Activated CD4-positive, alpha-beta T cell treated with anti-CD3 and anti-CD28 coated beads, Interleukin-2, amount 10 ng/mL, durations not matched to agents 24 days and 14 days (primary cell): ENCODE measurements at places on chromosomes 11 and 22. TPM values are rescaled to one million over a fixed set of nuclear protein-coding genes. Genes with fewer than 3 reads are reported as not detected.

DNA sequence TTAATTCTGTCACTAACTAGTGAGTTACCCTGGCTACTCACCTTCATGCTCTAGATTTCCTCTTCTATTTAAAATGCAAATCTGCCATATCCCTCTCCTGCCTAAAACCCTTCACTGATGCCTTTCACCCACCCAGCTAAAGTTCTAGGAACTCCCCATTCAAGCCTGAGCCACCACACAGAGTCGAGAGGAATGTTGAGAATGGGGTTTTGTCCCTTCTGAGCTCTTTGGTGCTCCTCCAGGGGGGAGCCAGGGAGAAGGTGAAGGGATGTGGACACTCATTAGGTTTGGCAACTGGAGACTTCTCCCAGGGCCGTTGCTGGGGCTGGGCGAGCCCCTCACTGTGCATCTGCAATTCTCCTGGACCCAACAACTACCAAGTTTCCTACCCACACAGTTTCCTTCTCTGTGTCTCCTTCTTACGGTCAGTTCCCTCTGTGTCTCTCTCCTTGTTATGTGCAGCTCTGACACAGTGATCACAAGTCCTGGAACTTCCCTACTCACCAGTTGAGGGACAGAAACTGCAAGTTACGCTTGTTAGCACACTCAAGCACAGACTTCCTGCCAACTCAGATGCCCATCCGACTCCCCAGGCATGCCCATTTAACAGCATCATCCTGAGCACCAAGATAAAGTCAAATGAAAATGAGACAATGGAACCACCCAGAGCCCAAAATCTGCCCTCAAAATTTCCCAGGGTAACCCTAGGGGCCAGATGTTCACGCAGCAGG, 6.5 kb upstream of the IL10RA start:
- peaks cover 67% of the 10 kb centered on the region for H3K4me1 ChIP-seq
- DNase-seq: peak; percentile 67
- no peaks in the 10 kb centered on the region for H3K27me3 ChIP-seq
- peaks cover 44% of the 10 kb centered on the region for H3K36me3 ChIP-seq
- peak overlapping the region; percentile 66 for H3K27ac ChIP-seq

- DNase-seq: no peak
- H3K4me3 ChIP-seq: peak overlapping the region; percentile 93
- H3K36me3 ChIP-seq: peaks cover 9% of the 10 kb centered on the region
- peak overlapping the region; percentile 85 for H3K27ac ChIP-seq
- H3K4me1 ChIP-seq: peaks cover 11% of the 10 kb centered on the region
Observed at GRCh38 chr11:65355776-65356393, 1.3 kb downstream of the TIGD3 start.

DNA sequence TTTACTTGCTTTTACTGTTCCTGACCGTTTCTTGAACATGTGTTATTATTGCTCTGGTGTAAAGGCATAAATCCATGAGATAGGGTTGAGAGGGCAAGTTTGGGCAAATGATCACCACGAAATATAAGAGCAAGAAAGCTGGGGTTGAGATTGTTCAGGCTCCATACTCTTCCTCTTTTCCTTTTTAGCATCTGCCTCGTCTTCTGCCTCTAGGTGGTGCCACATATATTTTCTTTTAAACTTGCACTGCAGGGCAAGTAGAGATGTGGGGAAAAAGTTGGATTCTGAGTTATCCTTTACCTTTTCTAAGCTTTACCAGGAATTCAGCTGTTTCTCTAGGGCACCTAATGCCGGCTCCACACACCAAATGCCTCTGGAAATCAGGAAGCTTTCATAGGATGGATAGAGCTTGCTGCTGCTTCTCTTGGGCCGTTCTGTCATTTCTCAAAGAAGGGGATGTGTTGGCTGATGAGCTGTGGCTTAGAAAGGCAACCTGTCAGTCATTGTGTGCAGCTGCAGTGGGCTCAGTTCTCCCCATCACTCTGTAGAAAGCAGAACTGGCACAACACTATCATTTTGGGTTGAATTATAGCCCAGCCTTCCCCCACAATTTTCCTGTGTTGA, 98.2 kb downstream of the LDLRAD3 start:
- DNase-seq: no peak
- peaks cover 4% of the 10 kb centered on the region for H3K27me3 ChIP-seq
- no peaks in the 10 kb centered on the region for H3K4me1 ChIP-seq
- no peaks in the 10 kb centered on the region for H3K36me3 ChIP-seq
- no peak overlapping the region for H3K27ac ChIP-seq
- H3K4me3 ChIP-seq: no peak overlapping the region

GRCh38 chr11:108914211-108914610, 249.3 kb downstream of the DDX10 start:
- H3K4me3 ChIP-seq: no peak overlapping the region
- H3K4me1 ChIP-seq: peaks cover 2% of the 10 kb centered on the region
- H3K27ac ChIP-seq: no peak overlapping the region
- H3K36me3 ChIP-seq: peaks cover 10% of the 10 kb centered on the region
- no peak for DNase-seq

- no peak for DNase-seq
- no peak overlapping the region for H3K4me3 ChIP-seq
- no peaks in the 10 kb centered on the region for H3K36me3 ChIP-seq
- H3K4me1 ChIP-seq: no peaks in the 10 kb centered on the region
- H3K27me3 ChIP-seq: peaks cover 11% of the 10 kb centered on the region
- H3K27ac ChIP-seq: no peak overlapping the region
Observed at GRCh38 chr11:34292111-34292510, 65.7 kb downstream of the ABTB2 start.

DNA sequence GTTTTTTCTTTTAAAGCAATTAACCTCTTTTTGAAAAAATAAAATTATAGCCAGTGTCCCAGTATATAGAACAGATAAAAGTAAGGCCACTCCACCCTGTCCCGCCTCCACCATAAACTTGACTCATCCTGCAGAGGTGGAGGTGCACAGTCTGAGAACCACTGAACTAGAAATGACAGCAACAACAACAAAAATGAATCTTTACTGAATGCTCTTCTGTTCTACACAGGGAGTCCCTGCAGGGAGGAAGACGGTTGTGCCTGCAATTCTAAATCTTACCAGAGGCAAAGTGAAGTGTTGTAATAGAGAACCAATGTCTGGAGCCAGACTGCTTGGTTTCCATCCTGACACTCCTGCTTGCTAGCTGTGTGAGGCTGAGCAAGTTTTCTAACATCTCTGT, 162.3 kb downstream of the FBXO7 start:
- no peaks in the 10 kb centered on the region for H3K36me3 ChIP-seq
- no peak overlapping the region for H3K4me3 ChIP-seq
- no peak for DNase-seq
- peaks cover 4% of the 10 kb centered on the region for H3K27me3 ChIP-seq
- H3K27ac ChIP-seq: no peak overlapping the region

GRCh38 chr11:118286545-118286944, 18.0 kb upstream of the CD3E start:
- H3K27me3 ChIP-seq: no peaks in the 10 kb centered on the region
- peaks cover 32% of the 10 kb centered on the region for H3K4me1 ChIP-seq
- H3K27ac ChIP-seq: no peak overlapping the region

- H3K4me1 ChIP-seq: peaks cover 3% of the 10 kb centered on the region
- H3K36me3 ChIP-seq: no peaks in the 10 kb centered on the region
- no peak for DNase-seq
- no peak overlapping the region for H3K4me3 ChIP-seq
- no peak overlapping the region for H3K27ac ChIP-seq
Observed at GRCh38 chr11:76329084-76329648, 51.8 kb downstream of the THAP12 start.

- no peak overlapping the region for H3K27ac ChIP-seq
- no peaks in the 10 kb centered on the region for H3K4me1 ChIP-seq
- H3K36me3 ChIP-seq: peaks cover 54% of the 10 kb centered on the region
Observed at GRCh38 chr11:71478528-71478840, 25.5 kb downstream of the NADSYN1 start.

GRCh38 chr11:71929491-71929890, 645 bp downstream of the RNF121 start:
- H3K4me1 ChIP-seq: peaks cover 46% of the 10 kb centered on the region
- DNase-seq: no peak

GRCh38 chr11:6419009-6419631, at the start of gene APBB1:
APBB1 (minus strand) TSS chr11:6419094; CDS start chr11:6411347, 7,747 bp downstream.
- no peaks in the 10 kb centered on the region for H3K36me3 ChIP-seq
- no peak within 1 kb of the TSS for H3K4me3 ChIP-seq
- peaks cover 33% of the 10 kb centered on the region for H3K27me3 ChIP-seq
- peak within 1 kb of the TSS; percentile 45 for H3K27ac ChIP-seq
- peak; percentile 93 for DNase-seq
- peaks cover 3% of the 10 kb centered on the region for H3K4me1 ChIP-seq

DNA sequence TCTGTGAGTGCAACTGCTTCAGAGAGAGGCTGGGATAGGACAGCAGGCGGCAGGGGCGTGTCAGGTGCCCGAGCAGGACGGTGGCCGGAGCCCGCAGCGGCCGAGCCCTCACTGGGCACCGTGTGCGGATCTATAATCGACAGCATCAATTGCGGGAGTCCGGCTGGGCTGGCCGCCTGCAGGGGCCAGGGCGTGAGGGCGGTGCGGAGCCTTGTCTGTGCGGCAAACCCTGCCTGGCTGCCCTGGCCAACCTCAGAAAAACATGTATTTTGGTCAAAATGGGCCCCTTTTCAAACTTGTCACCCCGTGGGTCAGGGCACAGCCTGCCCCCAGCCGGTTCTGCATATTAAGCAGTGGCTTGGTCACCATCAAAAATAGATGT, 91.3 kb upstream of the KCNQ1OT1 start:
- no peak overlapping the region for H3K27ac ChIP-seq
- peaks cover 7% of the 10 kb centered on the region for H3K27me3 ChIP-seq
- H3K4me1 ChIP-seq: no peaks in the 10 kb centered on the region
- DNase-seq: no peak

DNA sequence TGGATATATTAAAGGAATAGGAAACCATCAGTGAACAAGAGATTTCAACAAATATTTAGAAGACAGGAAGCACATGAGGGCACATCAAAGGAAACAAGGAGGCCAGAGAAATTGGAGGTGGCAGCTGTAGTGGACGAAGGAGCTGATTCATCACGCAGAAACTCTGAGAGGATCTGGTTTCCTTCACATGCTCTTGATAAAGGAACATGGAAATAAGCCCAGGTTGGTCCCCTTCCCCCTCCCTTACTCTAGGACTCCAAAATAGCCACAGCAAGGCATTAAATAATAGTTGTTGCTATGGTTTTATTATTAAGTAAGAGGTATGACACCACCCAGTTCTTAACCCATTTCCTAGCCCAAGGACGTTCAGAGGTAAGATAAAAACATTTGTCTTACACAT, 11.3 kb downstream of the IZUMO1R start:
- H3K27me3 ChIP-seq: peaks cover 6% of the 10 kb centered on the region
- H3K4me1 ChIP-seq: no peaks in the 10 kb centered on the region
- H3K4me3 ChIP-seq: no peak overlapping the region
- no peak for DNase-seq
- no peak overlapping the region for H3K27ac ChIP-seq
- H3K36me3 ChIP-seq: no peaks in the 10 kb centered on the region

DNA sequence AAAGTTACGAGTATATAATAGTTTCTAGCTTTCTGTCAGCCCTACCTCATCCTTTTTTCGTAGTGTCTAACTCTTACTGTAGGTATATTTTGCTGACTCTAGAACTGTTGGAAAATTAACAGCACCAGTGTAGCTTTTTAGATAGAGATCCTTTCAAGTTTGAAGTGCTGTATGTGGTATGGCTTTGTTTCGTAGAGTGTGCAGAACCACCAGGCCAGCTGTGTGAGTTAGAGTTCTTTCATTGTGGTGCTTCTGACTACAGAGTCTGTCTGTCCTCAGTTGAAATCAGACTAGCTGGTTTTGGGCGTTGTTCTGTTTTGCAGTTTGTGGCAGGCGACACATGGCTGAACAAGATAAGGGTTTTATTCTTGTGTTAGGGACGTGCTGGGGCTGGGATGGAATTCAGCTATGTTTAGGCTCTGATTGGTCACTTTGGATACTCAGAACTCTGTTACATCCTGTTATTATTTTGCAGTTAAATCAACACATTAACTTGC, 3.2 kb downstream of the ARHGEF12 start:
- DNase-seq: peak; percentile 63
- peak overlapping the region; percentile 16 for H3K4me3 ChIP-seq
- H3K27me3 ChIP-seq: peaks cover 54% of the 10 kb centered on the region

DNA sequence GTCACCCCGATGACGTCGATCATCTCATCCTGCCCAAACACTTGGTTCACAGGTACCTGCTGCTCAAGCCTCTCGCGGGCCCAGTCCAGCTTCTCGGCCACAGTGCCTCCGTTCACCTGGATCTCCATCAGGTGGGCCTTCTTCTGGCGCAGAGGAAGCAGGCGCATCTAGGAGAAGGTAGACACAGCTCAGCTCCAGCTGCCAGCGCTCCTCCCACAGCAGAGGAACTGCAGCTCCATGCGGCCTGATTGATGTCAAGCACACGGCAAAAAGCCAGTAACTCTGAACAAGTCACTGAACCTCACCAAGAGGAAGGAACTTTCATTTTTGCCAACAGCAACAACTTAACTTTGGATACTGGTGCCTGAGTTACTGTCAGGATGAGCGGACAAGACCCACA, 4.0 kb downstream of the RPL3 start:
- no peaks in the 10 kb centered on the region for H3K27me3 ChIP-seq
- peaks cover 87% of the 10 kb centered on the region for H3K36me3 ChIP-seq
- DNase-seq: no peak

DNA sequence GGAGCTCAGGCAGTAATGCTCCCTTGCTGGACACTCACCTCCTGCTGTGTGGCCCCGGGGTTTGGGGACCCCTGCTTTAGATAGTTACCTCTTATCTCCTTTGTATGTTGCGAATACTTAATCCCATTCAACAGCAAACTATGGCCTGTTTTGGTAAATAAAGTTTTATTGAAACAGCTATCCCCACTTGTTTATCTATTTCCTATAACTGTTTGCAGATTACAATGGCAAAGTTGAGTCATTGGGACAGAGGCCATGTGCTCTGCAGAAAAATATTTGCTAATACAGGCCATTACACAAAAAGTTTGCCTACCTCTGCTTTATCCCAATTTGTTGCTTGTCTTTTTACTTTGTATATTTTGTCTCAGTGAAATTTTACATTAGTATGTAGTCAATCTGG, 68.4 kb downstream of the CACNA1I start:
- peaks cover 7% of the 10 kb centered on the region for H3K27me3 ChIP-seq

DNA sequence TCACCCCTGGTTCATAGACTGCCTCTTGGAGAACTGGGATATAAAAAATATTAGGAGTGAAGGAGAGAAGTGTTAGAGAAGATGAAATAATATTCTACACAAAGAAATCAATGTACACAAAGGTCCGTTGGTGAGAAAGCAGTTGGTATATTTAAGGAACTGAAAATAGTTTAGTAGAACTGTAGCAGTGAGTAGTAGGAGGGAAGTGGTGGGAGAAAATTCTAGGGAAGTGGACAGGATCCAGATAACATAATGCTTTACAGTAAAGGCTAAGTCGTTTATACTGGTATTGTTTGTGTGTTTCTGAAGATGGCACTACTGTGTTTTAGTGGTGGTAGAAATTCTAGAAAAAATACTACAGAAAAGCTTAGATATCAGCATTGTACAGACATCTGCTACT, 120.8 kb upstream of the CHORDC1 start:
- DNase-seq: no peak
- H3K4me1 ChIP-seq: no peaks in the 10 kb centered on the region
- no peaks in the 10 kb centered on the region for H3K27me3 ChIP-seq
- H3K36me3 ChIP-seq: no peaks in the 10 kb centered on the region

OOSP2 gene
- total RNA-seq: not detected in 2 replicates

OR52I2 gene
- total RNA-seq: not detected in 2 replicates

STK33 gene
- 0.57 and 0.63 TPM in 2 replicates for total RNA-seq

NLRP10 gene
- total RNA-seq: not detected in 2 replicates

HBD gene
- total RNA-seq: not detected in 2 replicates

THRSP gene
- total RNA-seq: not detected in 2 replicates

OR51V1 gene
- total RNA-seq: not detected in 2 replicates

MRGPRX4 gene
- not detected in 2 replicates for total RNA-seq
